ENCODE measurements at places on chromosomes 13 and 19.

- no peak for ATAC-seq
These were observed at the start of gene NXNL1 for GRCh38 chr19:17460372-17461230. Gene NXNL1, minus strand, starts transcription at chr19:17460926. Its CDS starts 57 bp downstream, at chr19:17460869.

GRCh38 chr19:37304190-37304883 is 66.6 kb upstream of the ZNF527 start:
- ATAC-seq: no peak

DNA sequence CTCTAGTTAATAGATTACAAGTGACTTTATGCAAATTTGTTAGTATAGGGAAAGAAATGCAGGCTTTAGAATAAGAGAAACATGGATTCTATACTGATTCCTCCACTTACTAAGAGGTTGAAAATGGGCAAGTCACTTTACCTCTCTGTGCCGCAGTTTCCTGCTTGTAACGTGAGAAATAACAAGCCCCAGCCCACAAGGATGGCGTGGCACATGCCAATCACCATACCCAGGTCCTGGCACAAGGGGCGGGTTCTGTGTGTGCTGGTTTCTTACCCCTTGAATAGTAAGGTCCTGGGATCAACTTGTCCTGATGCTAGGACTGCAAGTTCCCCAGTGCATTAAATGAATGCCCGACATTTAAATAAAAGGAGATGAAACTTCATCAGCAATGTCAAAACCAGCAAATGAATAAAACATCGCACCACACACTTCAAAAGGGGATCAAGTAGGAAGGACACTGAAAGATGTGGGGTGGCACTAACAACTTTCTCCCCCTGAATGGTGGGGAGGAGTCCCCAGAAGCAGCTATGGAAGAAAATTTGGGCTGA is 7.9 kb upstream of the SIGLEC9 start:
- no peak for ATAC-seq

GRCh38 chr13:24348385-24348784 is 39.0 kb downstream of the C1QTNF9 start:
- ATAC-seq: no peak

GRCh38 chr19:42197375-42197817 is 20.1 kb downstream of the DEDD2 start:
- ATAC-seq: no peak

DNA sequence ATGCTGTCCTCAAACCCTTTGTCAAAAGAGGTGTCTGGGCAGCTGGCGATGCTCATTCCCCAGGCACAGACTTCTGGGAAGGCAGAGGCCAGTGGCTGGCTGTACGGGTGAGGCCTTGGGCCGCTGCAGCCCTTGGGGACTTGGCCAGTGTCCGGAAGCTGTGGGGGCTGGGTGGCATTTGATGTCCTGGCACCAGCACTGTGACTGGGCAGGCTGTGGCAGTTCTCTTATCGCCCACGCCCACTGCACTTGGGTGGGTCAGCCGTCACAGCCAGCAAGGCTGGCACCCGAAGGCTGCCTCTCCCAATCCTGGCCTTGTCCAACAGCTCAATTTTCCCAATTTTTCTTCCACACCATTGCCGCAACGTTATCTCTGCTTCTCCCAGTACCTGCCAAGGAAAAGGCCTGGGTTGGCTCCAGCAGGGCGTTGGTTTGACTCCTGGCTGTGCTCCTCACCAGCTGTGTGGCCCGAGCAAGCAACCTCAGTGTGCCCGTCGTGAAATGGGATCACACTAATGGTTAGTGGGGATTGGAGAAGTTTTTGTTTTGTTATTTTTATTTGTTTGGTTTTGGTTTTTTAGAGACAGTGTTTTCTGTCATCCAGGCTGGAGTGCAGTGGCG is 12.7 kb upstream of the SLC44A2 start:
- ATAC-seq: no peak

GRCh38 chr19:10985502-10985901 is 24.7 kb downstream of the SMARCA4 start:
- no peak for ATAC-seq

GRCh38 chr13:28041031-28041461 is 52.6 kb upstream of the URAD start:
- ATAC-seq: no peak

DNA sequence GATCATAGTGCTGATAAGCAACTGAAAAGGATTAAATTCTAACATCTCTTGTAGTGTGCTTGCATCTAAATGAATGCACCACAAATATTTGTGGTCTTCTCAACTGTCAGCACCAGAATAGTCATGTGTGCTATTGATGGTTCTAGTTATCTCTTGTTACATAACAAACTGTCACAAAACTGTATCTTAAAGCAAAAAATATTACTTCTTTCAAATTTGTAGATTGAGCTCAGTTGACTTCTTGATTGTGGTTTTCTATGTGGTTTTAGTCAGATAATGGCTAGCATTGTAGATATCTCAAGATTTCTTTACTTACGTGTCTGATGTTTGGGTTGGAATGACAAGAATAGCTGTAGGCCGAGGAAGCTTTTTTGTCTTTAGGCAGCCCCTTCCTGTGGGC is 431.3 kb downstream of the SLITRK6 start:
- ATAC-seq: no peak

GRCh38 chr13:58855283-58855682 is 1223.7 kb downstream of the PCDH17 start:
- no peak for ATAC-seq

DNA sequence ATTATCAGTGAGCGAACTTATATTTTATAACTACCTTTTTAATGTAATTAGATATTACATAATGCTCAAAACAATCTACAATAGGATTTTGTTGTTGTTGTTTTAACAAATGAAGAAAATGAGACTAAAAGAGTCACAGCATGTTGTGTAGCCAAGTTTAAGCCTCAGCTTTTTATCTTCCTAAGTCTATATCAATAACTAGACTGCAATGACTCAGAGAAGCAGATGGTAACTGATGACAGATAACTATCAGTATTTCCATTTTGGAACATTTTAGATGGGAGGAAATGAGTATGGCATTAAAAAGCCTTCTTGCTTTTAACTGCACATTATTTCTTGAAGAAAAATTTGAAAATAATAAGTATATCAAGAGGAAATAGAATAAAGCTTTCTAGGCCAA is 825.2 kb downstream of the SLITRK1 start:
- ATAC-seq: no peak

GRCh38 chr19:11242864-11243797 is 3.7 kb downstream of the ANGPTL8 start:
- ATAC-seq: peak; percentile 98

DNA sequence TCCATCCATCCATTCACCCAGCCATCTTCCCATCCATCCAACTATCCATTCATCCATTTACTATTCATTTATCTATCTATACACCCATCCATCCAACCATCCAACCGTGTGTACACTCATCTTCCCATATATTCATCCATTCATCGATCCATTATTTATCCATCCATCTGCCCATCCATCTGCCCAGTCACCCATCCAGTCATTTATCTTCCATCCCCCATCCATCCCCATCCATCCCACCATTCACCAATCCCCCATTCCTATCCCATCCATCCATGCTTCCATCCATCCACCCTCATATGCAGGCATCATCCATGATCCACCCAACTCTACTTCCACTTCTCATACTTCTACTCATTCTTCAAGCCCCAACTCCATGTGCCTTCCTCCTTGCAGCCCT is 14.0 kb upstream of the HOMER3 start:
- ATAC-seq: no peak

DNA sequence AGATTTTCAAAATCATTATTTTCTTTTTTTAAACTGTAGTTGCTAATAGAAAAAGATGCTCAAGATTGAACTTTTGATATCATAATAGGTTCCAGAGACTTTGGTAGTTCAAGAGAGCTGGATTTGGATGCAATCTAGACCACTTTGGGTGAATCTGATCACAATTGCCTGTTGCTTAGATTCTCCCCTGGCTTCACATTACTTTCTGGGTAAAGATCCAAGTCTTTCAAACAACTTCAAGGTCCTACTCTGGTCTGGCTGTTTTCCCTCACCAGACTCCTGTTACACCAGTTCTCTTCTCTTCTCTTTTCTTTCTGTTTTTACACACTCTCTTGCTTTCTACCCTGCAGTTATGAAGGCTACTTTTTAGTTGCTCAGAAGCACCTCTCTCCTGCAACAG is 7.4 kb upstream of the SPRY2 start:
- ATAC-seq: no peak

DNA sequence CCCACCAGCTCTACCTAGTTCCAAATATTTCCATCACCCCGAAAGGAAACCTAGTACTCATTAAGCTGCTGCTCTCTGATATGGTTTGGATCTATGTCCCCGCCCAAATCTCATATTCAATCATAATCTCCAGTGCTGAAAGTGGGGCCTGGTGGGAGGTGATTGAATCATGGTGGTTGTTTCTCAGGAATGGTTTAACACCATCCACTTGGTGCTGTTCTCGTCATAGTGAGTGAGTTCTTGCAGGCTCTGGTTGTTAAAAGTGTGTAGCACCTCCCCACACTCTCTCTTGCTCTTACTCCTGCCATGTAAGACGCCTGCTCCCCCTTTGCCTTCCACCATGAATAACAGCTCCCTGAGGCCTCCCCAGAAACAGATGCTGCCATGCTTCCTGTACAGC is 43.4 kb upstream of the MED4 start:
- ATAC-seq: peak; percentile 27

Measured in activated CD4-positive, CD25-positive, alpha-beta regulatory T cell treated with anti-CD3 and anti-CD28 coated beads, Interleukin-2, amount 50 U/mL, for 24 hours (primary cell).